Activated CD4-positive, CD25-positive, alpha-beta regulatory T cell (primary cell): ENCODE measurements at places on chromosomes 1 and 21.

DNA sequence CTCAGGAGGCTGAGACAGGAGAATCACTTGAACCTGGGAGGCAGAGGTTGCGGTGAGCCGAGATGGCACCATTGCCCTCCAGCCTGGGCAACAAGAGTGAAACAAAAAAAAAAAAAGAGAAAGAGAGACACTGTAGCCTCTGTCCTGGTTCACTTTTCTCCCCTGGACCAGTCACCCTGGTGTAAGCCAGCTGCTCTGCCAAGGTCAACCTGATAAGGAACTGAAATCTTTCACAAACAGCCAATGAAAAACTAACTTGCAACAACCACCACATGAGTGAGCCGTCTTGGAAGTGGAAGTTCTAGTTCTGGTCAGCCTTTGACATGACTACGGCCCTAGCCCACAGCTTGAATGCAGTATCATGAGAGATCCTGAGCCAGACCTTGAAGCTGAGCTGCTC, 36.8 kb upstream of the CXADR start:
- no peak for DNase-seq

- DNase-seq = no peak
These were observed 12.5 kb downstream of the FOXJ3 start for GRCh38 chr1:42322577-42322976.

DNA sequence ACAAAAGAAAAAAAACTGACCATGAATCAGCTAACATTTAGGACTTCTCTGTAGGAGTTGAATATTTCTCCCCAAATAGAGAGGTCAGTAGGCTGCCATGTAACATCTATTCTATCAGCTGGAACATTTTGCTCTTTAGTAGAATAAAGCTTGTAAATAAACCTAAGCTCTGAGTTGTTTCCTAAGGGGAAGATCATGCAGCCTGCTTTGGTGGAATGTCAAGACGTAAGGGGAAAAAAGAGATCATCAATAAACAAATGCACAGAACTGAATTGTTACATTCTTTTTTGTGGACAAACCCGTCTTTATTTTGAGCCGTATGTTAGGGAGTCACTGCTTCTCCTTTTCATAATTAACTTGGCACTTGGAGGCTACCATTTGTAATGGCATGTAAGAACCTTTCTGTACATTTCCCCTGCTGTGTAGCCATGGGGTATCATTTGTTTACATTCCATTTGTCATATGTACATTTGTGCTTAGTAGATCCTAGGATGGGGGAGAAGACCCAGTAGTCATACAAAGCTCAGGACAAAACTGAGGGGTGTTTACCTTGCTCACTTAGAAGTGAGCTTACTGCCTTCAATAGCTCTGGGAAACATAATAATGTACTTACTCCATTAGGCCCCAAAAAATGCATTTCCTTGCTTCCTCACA, 10.8 kb upstream of the PALMD start:
- DNase-seq = no peak

GRCh38 chr1:222644636-222644980, 26.7 kb downstream of the MIA3 start:
- DNase-seq = no peak

GRCh38 chr1:16999863-17000262, 11.9 kb downstream of the ATP13A2 start:
- DNase-seq = no peak

- no peak for DNase-seq
These were observed 4.4 kb upstream of the ATXN7L2 start for GRCh38 chr1:109479311-109479710.

- no peak for DNase-seq
These were observed 569.0 kb downstream of the PTPRU start for GRCh38 chr1:29805122-29805895.

DNA sequence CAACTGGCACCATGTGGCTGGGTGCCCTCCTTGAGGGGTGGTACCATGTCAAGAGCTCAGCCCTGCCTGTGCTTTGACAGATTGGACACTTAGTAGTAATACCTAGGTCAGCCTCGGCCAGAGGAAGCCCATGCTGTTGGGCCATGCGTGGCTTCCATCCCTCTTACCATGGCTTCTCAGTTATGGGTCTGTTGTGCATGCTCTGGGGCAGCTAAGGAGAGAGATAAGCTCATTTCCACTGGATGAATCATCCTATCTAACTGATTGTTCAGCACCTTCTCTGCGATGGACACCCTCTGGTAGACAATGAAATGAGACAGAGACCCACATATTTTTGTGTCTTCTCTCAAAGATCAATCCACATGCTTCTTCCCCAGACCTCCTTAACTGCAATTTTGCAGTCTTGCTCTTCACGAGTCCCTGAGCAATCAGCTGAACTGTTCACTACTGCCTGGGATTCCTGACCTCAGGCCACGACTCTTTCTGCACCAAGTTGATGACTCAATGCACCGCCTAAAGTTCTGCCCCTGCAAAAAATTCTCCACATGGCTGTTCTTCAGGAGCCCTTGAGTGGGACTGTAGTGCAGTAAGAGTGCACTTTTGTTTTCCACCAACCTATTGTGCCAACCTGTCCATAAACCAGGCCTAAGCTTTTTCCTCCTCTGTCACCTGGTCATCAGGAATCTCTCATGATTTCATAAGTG, 6.9 kb upstream of the TRIM62 start:
- DNase-seq = no peak

- no peak for DNase-seq
These were observed 1037.4 kb upstream of the TMPRSS15 start for GRCh38 chr21:19440792-19441655.

DNA sequence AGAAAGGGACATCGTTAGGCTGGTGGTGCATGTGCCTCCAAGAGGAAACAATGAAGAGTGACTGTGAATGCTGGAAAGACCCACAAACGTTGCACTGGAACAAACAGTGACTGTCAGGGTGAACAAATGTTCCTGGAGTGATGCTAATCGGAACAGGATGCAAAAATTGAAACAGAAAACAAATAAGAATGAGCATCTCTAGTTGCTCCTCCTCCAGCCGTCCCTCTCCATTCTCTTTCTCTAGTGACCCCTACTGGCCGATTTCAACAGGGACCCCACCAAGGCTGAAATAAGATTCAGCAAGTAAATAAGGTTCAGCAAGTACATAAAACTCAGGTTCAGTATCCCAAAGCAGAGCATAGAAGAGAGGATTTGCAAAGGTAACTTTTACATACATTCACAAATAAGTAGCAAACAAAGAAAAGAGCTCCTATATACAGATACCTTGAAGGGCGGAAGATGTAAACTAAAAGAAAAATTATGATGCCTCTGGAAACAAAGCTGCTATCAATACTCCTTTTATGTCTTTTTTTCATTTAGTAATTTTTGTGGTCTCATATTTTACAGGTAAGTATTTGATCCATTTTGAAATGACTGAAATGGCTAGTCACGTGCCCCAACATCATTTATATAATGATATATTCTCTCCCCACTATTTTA, 836.1 kb upstream of the ADAMTS5 start:
- DNase-seq = no peak

DNA sequence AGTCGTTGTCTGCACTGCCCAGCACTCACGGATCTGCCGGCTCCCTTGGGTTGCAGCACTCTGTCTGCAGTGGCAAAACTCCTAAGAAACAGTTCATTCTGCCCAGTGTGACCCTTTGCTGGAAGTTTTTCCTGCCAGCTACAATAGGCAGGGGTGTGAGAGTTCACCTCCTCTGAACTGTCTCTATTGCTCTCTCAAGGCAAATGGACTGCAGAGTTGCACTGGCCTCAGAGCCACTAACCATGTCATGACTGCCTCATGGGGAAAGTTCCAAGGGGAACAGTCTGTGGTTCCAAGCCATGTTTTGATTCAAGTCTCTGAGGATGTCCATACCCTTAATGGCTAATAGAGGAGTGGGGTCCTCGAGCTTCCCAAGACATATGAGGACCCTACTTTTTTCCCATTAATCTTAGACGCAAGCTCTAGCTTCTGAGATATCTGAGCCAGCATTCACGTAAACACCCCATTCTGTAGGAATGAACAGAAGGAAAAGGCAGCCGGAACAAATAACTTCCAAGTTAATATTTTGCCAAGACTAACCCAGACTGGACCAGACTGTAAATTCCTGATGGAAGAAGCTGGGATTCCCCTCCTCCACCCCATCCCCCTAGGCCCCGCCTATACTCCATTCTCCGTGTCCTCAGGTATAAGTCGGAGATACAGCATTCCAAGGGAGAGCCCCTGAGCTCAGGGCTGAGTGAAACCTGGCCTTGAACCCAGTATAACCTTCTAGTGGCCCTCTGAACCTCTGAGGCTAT, 93.8 kb upstream of the AKT3 start:
- no peak for DNase-seq

DNA sequence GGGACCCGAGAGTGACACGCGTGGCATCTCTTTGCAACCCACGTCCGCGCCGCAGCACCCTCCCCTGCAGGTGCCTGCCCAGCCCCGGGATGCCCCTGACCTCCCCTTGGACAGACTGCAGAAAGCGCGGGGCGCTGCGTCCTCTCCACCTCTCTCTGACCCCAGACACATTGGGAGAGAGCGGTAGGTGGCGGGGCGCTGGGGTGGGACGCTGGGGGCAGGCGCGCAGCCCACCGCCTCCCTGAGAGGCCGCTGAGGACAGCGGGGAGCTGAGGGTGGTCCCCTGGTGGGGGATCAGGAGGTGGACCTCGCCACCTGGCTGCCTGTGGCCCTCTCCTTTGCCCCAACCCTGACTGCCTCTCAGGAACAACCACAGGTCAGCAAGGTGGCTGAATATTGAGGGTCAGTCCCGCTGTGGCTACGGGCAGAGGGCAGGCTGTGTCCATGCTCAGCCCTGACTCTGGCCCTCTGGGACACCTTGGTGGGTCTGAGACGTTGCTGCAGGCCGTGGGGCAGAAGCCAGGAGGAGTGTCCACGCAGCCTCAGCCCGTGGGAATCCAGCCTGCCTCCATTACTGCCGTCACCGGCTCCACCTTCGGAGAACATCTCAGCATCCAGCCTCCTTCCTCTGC, 761 bp upstream of the UBE2J2 start:
- DNase-seq = no peak

GRCh38 chr1:167541003-167541402, 12.6 kb downstream of the CREG1 start:
- no peak for DNase-seq

DNA sequence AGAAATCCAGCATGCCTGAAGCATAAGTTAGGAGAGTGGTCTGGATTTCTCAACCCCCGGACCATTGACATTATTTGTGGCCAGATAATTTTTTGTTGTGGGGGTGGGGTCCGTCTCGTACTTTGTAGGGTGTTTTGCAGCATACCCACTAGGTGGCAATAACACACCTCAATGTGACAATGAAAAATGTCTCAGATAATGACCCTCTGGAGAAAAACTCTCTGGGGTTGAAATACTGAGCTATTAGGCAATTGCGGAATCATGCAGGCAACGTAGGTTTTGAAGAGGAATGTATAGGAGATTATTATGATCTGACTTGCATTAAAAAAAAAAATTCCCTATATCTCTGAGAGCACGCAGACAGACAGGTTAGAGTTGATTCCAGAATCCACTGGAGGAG, 25.3 kb upstream of the RRP15 start:
- no peak for DNase-seq

DNA sequence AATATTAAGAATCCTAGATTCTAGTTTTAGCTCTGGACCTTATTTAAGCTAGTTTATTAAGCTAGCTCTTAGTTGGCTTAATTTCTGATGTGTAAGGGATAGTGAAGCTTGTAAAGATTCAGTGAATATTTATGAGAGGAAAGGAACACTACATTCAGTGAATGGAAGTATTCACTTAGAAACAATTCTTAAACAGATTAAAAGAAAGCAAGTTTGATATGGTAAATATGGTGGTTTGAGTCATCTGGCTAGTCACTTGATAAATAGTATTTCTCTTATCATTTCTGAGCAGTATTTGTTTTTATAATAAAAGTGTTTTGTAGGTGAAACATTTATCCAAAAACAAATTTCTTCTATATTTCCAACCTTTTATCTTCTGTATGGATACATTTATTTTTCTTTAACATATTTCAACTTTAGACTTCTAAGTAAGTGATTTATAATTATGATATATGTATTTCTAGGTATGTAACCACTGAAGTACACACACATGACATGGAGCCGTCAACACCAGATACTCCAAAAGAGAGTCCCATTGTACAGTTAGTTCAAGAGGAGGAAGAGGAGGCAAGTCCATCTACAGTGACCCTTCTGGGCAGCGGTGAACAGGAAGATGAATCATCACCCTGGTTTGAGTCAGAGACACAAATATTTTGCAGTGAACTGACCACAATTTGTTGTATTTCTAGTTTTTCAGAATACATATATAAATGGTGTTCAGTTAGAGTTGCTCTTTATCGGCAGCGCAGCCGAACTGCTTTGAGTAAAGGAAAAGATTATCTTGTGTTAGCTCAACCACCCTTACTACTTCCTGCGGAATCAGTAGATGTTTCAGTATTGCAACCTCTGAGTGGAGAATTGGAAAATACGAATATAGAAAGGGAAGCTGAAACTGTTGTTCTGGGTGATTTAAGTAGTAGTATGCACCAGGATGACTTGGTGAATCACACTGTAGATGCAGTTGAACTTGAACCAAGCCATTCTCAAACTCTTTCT, 55.6 kb downstream of the SUCO start:
- no peak for DNase-seq

DNA sequence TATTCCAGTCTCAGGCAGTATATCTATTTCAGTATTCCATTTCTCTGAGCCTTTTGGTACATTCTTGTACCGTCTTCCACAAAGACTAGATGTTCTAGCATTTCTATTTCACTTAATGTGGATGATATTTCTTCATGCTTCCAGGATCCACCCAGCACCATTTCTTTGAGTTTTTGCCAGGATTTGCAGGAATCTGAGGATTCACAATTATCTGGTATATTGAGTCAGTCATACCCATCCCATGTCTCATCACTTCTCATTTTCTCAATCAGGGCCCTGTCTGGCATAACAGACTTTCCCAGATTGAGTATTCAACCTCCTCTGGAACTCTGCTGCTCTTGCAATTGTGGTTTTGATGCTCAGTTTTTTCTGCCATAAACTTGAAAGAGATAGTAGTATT, 20.9 kb upstream of the COL11A1 start:
- no peak for DNase-seq

- DNase-seq = no peak
These were observed 33.8 kb downstream of the STIL start for GRCh38 chr1:47280142-47280541.

GRCh38 chr1:109371341-109371739, 26.4 kb downstream of the SORT1 start:
- DNase-seq = no peak

DNA sequence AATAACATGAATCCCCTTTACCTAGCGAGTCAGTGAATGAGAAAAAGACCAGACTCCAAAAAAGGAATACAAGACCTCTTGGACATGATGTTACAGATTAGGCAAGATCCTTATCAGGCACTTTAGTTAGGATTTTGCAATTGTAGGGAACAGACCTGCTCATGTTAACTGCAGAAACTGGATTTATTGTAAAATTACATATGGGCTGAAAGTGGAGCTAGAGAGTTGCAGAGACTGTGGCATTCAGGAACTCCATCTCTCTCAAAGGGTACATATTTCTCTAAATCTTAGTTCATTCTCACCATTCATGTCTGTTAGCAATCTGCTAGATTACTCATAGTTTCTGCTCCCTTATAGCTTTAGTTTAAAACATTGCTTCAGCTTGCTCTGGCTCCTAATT, 142.2 kb downstream of the PAPPA2 start:
- DNase-seq = no peak
